Left lung (tissue), 14 donors: ENCODE measurements at places on chromosomes 3 and 15.

DNA sequence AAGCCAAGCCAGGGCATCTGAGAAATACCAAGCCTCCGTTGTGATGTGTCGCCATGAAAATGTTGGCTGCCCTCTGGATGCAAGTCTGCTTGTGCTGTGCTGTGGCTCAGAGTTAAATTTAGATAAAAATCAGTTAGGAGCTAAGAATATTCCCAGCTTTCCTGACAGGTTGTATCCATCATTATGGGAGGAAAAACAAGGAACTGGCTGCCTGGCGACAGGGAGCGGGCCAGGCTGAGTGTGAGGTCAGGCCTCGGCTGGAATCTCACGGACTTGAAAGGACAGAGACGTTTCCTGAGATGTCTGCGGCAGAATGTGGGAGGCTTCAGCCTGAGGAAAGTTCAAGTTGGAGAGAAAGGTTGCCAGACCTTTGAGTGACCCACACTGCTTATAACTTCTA lies 213.8 kb downstream of the THSD4 start:
- DNase-seq: no peak

DNA sequence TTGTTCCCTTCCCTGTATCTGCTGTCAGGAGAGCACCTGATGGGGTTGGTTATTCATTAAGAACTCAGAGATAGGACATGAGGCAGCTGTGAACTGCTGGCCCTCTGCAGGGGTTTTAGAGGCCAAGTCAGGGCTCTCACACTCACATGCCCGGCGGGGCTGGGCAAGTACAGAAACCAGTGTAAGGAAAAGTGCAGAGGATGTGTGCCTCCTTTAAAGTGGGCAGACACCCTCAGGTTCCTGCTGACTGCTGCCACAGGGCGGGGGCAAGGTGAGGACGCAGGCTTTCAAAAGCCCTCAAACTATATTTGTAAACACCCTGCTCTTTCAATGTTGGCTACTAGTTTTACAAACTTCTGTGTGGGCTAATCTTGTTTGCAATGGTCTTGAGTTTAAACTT lies 22.4 kb downstream of the CXCR6 start:
- no peak for DNase-seq

- no peak for DNase-seq
Measured at GRCh38 chr3:185339945-185340344, 23.0 kb upstream of the MAP3K13 start.

DNA sequence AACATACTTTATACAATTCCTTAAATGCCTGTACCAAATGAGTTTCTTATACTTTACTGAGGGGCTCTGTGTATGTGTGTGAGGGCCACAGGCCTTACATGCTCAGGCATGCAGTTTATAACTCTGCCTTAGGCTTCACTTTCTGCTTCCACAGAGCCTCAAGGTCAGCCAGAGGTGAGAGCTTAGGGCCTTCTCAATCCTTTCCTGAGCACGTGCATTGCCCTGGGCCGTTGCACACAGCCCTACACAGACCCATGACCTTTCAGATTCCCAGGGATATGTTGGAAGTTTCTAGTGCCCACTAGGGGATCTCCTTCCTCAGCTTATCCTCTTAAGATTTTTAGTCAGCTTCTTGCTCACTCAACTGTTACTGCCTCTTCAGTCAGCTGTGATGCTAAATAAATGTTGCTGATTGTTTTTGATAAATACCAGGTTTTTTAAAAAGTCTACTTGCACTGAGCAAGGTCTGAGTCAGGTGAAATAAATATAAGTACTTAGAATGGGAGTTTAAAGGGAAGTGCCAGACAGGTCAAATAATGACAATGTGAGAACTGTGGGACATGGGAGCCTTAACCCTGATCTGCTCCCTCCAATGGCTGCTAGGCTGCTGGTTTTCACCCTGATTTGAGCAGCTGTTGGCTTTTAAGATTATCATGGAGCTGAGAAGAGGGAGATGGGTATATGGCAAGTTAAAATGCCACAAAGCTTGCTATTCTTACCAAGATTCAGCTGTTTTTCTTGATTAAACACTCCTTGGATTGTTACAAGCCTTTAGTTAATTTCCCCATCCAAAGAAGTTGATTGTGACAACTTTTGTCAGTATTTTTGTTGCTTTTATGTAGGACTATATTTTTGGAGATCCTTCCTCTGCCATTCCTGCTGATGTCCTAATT lies 169.5 kb downstream of the PLD1 start:
- no peak for DNase-seq

DNA sequence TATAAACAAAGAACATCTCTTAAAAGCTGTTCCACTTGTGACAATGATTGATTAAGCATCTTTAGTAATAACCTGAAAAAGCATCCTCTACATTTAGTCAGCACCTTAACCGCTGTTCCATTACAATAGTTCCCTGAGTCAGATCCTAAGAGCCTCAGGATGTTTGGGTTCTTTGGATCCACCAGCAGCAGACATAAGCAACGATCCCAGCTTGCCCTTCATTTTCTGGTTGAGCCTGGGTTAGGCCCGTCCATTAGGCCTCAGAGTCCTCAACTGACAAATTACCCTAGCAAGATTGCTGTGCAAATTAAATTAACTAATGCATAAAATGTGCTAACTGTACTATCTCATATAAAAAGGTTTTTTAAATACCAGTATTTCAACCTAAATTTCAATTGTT lies 42.3 kb upstream of the ROBO1 start:
- no peak for DNase-seq

DNA sequence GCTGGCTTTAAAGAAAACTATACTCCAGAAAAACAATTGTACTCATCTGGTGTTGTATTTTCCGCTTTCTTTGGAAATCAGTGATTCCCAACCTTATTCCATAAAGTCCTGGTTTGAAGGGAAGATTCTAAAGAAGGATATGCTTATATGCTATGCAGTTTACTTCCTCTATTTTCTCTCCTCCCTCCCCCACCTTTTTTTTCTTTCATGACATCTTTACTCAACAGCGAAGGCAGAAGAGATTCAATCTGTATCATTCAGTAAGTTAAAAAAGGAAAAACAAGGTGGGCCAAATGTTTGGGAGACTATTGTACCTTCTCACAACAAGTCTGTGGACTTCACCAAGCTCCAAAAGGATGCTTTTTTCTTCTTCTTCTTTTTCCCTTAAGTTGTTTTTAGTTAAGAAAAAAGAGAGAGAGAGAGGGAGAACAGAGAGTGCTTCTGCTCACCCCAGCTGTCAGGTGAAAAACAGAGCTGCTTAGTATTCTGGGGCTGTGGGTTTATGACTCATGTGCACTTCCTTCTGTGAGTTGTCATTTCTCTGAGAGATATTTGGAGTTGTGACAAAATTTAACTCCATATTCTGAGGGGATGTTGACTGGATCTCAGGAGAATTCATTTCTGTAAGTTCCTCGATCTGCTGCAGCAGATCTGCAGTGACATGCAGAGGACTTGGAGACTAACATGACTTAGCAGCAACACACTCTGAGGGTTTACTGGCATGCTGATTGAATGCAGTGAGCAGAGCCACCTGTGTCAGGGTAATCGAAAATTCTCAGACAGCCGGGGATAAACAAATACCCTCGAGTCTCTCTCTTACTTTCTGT lies 70.7 kb downstream of the SSR3 start:
- DNase-seq: no peak

DNA sequence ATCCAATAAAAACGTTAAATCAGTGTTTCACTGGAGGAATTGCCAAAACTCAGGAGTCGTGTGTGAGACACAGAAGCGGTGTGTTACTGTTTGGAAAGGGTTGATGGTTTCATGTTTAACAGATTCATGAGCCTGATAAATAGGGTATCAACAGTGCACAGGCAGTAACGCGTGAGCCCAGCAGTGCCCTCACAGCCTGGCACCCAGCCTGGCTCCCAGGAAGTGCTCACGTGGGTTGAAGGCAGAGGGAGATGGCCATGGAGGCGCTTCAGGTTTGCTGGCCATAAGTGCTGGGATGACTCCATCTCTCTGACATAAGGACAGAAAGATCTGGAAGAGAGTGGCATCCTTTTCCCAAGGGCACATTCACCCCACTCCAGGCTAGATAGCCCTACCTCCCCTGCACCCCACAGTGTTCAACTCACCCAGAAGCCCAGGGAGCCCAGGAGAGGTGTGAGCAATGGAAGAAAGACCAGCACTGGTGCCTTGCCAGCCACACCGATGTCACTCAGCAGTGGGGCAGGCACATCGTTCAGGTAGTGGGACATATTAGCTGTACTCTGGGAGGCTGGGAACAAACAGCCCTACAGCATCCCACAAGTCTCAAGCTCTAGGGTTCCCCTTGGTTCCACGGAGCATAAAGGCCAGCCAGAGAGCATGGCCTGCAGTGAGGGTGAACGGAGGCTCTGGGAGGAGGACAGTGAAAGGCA lies 164.3 kb downstream of the LRRK1 start:
- no peak for DNase-seq

- no peak for DNase-seq
Measured at GRCh38 chr3:84126160-84126559, 832.6 kb upstream of the CADM2 start.

DNA sequence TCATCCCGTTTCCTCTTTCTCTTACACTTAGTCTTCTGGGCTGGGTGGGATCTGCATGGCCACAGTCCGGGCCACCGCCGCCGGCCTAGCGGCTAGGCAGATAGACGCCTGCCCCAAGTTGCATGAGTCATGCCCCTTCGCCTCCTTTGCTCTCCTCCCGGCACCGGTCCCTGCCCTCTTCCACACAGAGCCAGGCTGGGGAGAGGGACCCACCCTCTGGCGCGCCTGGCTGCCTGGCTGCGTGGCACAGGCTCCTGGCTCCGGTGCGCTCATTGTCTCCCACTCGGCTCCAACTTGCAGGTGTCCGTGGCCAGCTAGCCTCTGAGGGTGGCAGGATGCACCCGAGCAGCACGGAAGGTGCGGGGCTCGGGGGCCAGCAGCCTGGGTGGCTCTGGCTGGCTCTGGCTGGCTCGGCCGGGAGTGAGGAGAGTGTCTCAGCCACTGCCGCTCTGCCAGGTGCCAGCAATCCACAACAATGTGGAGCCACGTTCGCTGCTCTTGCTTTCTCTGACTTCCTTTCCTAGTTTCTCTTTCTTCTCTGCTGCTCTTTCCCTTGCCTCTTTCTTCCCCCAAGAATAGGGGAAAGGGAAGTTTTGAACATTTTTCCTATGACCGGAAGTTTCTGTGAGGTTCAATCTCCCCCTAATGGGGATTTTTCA lies 22.4 kb upstream of the MTHFS start:
- peak; percentile 68 for DNase-seq

DNA sequence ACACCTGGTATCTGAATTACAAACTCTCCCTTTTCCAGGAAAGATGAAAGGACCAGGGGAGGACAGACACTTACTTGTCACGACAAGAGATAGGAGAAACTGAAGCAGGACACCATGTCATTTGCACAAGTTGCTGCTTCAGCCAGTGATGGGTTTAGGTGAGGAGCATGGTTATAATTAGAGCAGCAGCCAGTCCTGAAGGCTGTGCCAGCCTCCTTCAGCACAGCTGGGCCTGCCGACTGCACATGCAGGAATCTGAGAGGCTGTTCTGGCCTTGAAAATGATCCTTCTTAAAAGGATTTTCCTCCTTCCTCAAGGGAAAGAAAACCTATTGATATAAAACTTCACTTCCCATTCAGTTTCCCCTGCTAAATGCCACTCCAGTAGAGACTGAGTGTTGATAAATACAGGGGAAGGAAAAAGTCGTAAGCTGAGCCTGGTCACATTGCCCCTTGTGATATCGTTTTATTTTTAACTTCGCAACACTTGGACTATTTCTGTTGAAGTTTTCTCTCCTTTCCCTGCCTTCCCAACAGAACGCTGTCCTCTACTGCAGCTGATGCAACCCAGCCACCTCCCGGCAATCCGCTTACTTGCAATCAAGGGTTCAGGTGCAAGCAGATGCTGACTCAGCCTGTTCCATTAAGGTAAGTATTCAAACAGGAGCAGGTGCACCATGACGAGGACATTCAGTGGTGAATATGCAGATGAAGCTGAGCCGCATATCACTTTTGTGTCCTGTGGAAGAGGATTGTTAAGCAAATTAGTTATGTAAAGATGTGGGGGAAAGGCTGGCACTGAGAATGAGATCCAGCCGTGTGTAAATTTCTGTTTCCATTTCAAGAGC lies at the start of gene FBXO40:
Gene FBXO40 (plus strand): TSS at position 524 of the 847 bp plus-strand sequence. CDS start 27,197 bp downstream, outside the sequence.
- peak; percentile 7 for DNase-seq

DNA sequence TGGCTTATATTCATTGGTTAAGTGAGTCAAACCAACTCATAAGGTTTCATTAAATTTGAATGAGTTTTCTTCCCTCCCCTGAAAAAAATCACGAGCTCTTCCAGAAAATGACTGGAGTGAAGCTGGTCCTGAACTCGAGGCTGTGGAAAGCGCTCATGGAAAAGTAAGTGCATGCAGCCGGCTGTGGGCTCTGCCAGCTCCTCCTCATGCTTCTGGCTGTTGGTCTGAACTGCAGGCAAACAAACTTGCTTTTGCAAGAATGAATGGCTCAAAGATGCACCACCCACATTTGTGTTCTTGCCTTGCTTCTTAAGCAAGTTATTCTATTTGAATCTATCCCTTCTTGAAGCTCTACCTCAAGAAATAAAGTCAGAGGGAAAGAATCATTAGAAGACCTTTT lies 6.2 kb downstream of the ETV5 start:
- no peak for DNase-seq

GRCh38 chr3:88896026-88896425 lies 211.4 kb upstream of the EPHA3 start:
- DNase-seq: no peak

DNA sequence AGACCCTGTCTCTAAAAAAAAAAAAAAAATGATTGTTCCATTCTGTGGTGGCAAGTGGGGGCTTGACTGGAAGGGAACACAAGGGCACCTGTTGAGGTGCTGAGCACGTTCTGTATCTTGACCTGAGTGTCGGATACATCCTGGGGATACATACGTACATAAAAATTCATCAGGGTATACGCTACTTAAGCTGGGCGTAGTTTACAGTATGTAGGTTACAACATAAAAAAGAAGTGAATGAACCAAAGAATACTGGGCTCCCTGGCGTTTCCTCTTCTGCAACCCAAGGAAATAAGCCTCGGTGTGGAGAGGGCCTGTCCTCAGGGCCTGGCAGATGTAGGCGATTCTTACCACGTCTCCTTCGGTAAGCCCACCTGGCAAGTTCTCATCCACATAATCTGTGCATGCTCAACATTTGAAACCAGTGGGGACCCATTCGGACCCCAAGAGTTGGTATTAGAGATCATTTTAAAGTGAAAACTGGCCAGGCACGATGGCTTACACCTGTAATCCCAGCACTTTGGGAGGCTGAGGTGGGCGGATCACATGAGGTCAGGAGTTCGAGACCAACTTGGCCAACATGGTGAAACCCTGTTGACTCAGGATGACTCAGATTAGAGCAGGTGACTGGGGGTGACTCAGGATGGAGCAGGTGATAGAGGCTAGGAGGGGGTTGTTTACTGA lies 5.1 kb upstream of the MUC20 start:
- DNase-seq: no peak
